ENCODE measurements at places on chromosomes 1 and 21.

GRCh38 chr1:3599286-3599811 is 12.0 kb downstream of the MEGF6 start:
- no peak for DNase-seq

DNA sequence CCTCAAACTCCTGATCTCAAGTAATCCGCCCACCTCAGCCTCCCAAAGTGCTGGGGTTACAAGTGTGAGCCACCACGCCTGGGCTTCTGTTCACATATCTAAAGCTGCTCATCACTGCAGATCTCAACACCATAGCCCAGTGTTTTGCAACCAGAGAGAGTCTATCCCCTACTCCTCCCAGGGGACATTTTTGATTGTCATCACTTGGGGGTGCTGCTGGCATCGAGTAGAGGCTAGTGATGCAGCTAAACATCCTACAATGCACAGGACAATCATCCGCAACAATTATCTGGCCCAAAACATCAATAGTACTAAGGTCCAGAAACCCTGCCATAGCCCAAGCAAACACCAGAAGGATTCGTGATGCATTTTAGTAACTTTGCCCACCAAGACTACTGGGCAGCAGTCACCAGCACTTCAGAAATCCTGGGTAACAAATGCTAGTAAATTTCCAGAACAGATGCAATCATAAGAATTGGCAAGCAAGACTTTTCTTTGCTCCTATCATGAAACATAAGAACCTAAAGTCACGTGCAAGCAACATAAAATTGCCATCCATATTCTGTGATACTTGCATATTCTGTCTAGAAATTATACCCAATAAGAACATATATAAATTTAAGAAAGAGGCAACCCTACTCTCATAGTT is 159.2 kb downstream of the APP start:
- no peak for DNase-seq

- DNase-seq, result no peak
These were observed 210.8 kb downstream of the COL11A1 start for GRCh38 chr1:102897557-102897956.

DNA sequence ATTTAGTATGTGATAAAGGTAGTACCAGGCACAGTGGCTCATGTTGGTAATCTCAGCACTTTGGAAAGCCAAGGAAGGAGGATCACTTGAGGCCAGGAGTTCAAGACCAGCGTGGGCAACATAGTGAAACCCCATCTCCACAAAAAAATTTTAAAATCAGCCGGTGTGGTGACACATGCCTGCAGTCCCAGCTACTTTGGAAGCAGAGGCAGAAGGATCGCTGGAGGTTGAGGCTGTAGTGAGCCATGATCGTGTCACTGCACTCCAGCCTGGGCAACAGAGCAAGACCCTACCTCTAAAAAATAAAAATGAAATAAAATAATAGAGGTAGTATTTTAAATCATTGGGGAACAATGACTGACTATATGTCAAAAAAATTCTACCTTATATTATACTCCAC is 17.2 kb downstream of the SASS6 start:
- no peak for DNase-seq

DNA sequence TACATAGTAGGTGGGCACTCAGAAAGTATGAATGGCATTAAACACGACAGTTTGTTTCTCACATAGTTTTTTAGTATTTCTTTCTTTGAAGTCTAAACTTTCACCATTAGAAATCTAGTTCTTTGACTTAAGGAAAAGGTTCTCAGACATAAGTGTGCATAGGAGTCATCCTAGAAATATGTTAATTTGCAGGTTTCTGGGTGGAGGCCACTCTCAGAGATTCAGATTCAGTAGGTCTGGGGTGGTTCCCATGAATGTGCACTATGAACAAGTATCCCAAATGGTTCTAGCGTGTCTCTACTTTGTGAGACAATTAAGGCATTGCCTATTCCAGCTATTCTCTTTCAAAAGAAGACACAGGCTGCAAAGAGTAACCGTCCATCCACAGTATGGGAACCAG is 119.3 kb downstream of the NGF start:
- DNase-seq, result no peak

DNA sequence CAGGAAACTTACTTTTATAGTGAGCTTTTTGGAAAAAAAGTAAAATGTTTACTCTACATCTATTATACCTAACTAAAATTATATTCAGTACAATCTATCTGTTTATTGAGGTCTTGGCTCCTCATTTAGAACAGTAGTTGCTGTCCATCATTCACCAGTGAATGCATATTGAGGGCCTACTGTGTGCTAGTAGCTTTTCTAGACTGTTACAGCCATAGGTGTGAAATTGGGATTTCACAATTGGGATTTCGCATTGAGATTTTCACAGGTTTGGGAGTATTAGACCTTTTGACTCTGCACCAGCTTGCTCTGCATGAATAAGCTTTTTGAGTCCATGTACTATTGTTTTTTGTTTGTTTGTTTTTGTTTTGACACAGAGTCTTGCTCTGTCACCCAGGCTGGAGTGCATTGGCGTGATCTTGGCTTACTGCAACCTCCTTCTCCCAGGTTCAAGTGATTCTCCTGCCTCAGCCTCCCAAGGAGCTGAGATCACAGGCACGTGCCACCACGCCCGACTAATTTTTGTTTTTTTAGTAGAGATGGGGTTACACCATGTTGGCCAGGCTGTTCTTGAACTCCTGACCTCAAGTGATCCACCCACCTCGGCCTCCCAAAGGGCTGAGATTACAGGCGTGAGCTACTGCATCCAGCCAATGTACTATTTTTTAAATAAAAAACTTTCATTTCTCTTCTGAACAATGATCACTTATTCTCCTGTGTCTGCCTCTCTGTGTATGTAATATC is 47.2 kb upstream of the ERRFI1 start:
- no peak for DNase-seq

GRCh38 chr1:24536391-24536840 is 19.5 kb upstream of the NCMAP start:
- peak; percentile 58 for DNase-seq

GRCh38 chr1:171751221-171751620 is 9.4 kb upstream of the VAMP4 start:
- no peak for DNase-seq

GRCh38 chr1:183588827-183589226 is 1.4 kb downstream of the NCF2 start:
- DNase-seq, result no peak

- DNase-seq, result no peak
These were observed 842 bp downstream of the LENEP start for GRCh38 chr1:154994269-154994587.

DNA sequence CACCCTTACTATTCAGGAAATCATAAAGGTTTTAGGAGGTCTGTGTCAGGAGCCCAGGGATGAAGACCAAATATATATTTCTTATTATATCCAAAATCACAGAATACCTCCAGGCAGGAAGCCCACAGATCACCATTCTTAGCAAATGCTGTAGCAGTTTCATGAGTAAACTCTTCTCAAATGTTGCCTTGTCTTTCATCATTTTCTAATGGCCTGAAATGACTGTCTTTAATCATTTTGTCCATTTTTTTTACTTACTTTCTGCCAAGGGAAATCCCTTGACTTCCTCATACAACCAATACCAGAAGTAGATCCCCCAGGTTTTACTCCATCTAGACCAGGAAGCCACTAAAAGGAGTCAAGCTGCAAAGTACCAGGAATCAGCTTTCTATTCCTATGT is 32.4 kb downstream of the PSMG1 start:
- DNase-seq, result no peak

- DNase-seq, result no peak
These were observed 232.4 kb upstream of the AJAP1 start for GRCh38 chr1:4421986-4422385.

DNA sequence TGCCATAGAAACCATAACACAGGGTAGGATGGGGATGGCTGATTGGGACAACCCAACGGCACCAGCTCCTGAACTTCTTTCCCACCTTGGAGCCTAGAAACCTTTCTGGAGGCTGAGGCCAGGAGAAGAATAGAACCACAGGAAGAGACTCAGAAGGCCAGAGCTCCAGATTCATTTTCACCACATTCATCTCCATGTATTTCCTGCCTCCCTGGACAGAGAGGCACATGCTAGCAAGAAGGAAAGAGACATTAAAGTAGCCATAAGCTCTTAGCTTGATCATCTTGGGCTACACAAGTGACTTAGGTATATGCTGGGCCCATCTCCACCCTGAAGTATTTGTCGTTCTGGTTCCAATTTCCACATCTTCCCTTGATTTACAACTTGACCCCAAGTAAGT is 44.1 kb downstream of the PLXNA2 start:
- DNase-seq, result no peak

DNA sequence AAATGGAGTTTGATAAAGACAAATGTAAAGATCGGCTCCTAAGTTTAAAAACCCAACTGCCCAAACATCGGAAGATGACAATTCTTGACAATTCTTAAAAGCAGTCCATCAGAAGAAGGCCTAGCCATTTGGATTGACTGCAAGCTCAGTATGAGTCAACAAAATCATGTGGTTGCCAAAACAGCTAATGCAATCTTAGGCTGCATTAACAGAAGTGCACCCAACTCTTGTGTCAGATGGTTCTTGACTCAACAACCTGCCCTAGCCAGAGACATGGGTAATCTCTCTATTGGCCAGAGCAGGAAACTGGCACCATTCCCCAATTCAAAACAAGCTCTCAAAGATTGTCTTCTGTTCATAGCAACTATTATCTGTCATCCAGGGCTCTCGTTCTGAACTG is 9.9 kb upstream of the NCF2 start:
- DNase-seq, result no peak

DNA sequence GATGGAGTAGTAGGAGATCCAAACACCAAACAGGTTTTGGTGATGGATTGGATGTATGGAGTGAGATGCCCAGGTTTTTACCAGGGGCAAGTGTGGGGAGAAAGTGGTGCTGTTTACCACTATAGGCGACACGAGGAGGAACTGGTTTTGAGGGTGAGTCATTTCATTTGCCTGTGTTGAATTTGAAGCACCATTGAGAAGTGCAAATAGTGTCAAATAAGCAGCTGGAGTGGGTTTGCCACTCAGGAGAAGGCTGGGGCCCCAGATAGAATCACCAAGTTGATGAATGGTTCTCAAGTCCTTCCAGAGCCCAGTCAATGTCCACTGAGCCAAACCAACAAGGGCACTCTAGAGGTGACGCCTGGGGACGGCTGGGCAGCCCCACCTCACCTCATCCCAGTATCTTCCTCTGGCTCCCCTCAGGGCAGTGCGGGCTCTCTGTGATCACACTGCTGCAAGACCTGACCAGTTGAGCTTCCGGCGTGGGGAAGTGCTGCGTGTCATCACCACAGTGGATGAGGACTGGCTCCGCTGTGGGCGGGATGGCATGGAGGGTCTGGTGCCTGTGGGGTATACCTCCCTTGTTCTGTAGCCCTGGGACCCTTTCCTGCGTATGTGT is 9.4 kb downstream of the RUSC1 start:
- no peak for DNase-seq

GRCh38 chr1:38004284-38005108 is 818 bp downstream of the FHL3 start:
- no peak for DNase-seq

DNA sequence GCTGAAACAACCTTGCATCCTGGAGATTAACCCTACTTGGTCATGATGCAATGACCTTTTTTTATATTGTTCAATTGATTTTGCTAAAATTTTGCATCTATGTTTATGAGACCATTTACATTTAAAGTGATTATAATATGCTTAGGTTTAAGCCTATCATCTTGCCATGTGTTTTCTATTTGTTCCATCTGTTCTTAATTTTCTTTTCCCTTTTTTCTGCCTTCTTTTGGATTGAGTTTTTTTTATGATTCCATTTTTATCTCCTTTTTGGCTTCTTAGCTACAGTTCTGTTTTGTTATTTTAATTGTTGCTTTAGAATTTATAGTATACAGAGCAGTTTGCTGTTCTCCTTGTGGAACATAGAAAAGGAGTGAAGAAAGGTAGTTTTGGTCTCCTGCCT is 385.1 kb upstream of the USP24 start:
- no peak for DNase-seq

DNA sequence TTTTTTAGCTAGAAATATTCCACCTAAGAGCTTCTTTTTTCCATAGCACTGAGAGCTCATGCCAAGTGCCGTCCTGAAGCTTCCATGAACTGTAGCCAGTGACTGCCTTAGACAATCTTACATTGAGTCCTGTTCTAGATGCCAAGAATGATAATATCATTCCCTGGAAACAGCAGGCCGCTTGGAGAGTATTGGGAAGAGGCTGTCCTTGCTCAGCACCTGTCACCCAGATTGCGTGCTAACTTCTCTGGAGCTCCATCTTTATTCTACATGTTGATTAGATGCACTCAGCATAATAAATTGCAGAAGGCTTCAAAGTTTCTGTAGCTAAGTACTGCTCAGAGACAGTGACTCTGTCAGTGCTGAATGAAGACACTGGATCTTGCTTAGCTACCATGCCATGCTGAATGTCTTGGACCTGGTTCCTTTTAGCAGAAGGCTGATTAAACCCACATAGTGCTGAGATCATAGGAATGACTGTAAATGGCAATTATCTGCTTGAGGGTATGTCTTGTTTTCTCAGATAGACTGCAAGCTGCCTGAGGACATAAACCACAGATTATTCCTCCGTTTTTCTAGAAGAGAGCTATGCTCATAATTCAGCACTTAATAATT is 83.1 kb upstream of the IRF2BP2 start:
- no peak for DNase-seq

- DNase-seq, result no peak
These were observed 38.0 kb downstream of the LAMC1 start for GRCh38 chr1:183061194-183061593.

DNA sequence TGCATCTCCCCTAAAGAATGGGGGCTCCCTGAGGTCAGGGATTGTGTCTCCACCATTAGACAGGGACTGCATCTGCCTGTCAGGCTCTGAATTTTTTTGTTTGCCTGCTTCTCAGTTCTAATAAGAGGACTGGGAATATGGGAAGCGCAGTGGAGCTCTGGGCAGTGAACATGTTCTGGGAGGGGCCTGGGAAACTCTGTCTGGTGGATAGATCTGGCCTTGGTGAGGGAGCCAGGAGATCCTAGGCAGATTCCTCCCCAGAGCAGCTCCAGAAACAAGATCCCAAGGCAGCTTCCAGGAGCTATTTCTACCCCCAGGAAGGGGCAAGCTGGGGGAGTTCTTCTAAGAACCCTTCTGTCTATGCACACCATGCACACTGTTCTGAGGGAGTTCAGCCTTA is 12.6 kb upstream of the MYOG start:
- no peak for DNase-seq

DNA sequence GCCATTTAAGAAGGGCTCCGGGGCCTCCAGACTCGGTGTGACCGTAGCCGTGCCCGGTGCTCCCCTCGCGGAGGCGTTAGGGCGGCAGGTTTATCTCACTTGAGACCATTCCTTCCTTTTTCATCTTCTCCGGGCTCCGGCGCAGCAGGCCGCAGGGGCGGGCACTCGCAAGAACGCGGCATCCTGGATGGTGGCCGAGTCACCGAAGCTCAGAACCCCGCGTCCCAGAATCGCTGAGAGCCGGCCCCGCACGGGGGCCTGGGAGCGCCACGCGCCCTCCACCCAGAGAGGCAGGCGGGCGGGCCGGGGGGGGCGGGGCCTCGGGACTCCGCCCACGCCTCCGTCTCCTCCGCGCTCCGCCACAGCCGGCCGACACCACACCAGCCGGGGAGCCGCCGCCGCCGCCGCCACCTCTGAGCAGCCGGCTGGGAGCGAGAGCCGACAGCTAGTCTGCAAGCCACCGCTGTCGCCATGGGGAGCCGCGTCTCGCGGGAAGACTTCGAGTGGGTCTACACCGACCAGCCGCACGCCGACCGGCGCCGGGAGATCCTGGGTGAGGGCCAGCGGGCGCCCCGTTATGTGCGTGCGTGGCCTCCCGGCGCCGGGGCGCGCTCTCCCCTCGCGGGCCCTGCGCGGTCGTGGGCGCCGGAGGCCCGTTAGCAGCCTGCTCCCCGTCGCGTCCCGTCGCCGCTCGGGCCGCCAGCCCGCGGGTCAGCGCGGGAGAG is at the start of gene DEGS1:
Gene DEGS1, plus strand, starts transcription at position 375 of the 725 bp plus-strand sequence. Its CDS starts 97 bp downstream, at position 472.
- DNase-seq, result peak; percentile 76

Measured in effector CD8-positive, alpha-beta T cell (primary cell).